ENCODE measurements at places on chromosomes 12 and 14. TPM values are rescaled to one million over a fixed set of nuclear protein-coding genes. Genes with fewer than 3 reads are reported as not detected.

Gene KRT71
- total RNA-seq = not detected

Gene PLA2G1B
- not detected for total RNA-seq

Gene RERG
- total RNA-seq = not detected

Gene PRKD1
- 21.8 TPM for total RNA-seq

Gene LRRC10
- total RNA-seq = not detected

Gene UBE2N
- 53.0 TPM for total RNA-seq

Gene LTBR
- total RNA-seq = 110 TPM

Gene HRK
- under 0.01 TPM for total RNA-seq

Gene FAM90A1
- not detected for total RNA-seq

Gene GPX2
- not detected for total RNA-seq

Gene P2RX2
- not detected for total RNA-seq

Gene KCNK10
- under 0.01 TPM for total RNA-seq

Gene KERA
- not detected for total RNA-seq

Gene OR10P1
- not detected for total RNA-seq

Gene SLC5A8
- not detected for total RNA-seq

Gene CCDC198
- total RNA-seq = not detected

Gene FGF6
- total RNA-seq = not detected

Gene KIF5A
- total RNA-seq = 0.29 TPM

Gene OTOGL
- 0.36 TPM for total RNA-seq

Gene TSPAN19
- total RNA-seq = not detected

Gene PTCSC3
- not detected for total RNA-seq

Gene PAH
- total RNA-seq = not detected

Gene PITPNM2
- 6.5 TPM for total RNA-seq

Gene SLC7A7
- total RNA-seq = 4.7 TPM

Gene PAX9
- total RNA-seq = not detected

Gene GLRX5
- total RNA-seq = 22.7 TPM

Gene SLC48A1
- total RNA-seq = 18.0 TPM

Gene KRT74
- not detected for total RNA-seq

Gene LPAR5
- total RNA-seq = under 0.01 TPM

Gene LMNTD1
- not detected for total RNA-seq

Gene NABP2
- 26.8 TPM for total RNA-seq

Gene STAB2
- total RNA-seq = not detected

Gene CMA1
- total RNA-seq = not detected

Gene CLEC12A
- total RNA-seq = 0.29 TPM

Gene PCED1B
- 0.29 TPM for total RNA-seq

Gene SYCP3
- 0.88 TPM for total RNA-seq

Gene TRHDE
- 0.59 TPM for total RNA-seq

Gene CCDC196
- total RNA-seq = not detected

Gene TMEM121
- total RNA-seq = 2.7 TPM

Gene ATL1
- total RNA-seq = 6.5 TPM
